Activated naive CD4-positive, alpha-beta T cell (primary cell): ENCODE measurements at places on chromosomes 1 and 21.

GRCh38 chr1:179047636-179047997 is 21.9 kb downstream of the FAM20B start:
- DNase-seq, result no peak

DNA sequence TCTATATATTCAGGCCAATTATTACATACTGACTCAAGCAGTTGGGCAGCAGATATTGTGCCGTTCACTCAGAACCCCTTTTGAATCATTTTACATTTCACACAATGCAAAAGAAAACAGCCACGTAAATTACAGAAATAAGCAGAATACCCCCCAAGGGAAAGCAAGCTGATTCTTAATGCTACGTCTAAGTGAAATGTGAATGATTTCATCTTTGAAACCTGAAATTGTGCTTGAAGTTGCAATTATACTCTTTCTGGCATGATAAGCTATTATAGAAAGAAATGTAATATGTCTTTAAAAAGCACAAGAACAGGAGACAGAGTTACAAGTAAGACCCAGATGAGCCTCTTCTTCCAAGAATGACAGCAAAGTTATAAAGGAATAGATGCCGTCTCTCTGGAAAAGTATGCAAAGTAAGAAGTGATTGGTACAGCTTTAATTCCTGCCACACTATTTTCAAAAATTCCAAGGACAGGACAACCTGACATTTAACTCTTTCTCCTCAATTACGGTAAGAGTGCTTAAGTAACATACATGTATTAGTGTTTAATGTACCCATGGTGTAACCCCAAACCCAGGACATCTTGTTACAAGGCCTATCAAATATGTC is 891.5 kb upstream of the ADGRL2 start:
- DNase-seq, result no peak

- no peak for DNase-seq
Measured at GRCh38 chr1:109898842-109899241, 11.8 kb upstream of the CSF1 start.

DNA sequence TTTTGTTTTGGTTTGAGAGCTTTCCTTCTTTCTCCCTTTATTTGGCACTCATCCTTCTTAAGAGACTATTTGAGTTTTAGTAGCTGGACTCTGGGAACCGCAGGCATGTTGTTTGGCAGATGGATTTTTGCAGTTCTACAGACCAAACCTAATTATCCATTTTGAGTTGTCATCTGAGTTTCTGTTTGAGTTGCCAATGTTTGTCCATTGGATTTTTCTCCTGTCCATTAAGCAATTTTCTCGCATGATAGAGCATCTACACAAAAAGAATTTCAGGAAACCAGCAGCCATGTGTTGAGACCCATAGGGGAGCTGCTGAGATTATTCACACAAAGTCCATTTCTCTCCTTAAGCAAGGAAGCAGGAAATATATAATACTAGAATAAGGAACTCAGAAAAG is 17.2 kb upstream of the CXADR start:
- DNase-seq, result no peak

GRCh38 chr1:78178816-78179215 is 133.1 kb downstream of the GIPC2 start:
- no peak for DNase-seq
